ENCODE measurements at places on chromosomes 7 and 10.

DNA sequence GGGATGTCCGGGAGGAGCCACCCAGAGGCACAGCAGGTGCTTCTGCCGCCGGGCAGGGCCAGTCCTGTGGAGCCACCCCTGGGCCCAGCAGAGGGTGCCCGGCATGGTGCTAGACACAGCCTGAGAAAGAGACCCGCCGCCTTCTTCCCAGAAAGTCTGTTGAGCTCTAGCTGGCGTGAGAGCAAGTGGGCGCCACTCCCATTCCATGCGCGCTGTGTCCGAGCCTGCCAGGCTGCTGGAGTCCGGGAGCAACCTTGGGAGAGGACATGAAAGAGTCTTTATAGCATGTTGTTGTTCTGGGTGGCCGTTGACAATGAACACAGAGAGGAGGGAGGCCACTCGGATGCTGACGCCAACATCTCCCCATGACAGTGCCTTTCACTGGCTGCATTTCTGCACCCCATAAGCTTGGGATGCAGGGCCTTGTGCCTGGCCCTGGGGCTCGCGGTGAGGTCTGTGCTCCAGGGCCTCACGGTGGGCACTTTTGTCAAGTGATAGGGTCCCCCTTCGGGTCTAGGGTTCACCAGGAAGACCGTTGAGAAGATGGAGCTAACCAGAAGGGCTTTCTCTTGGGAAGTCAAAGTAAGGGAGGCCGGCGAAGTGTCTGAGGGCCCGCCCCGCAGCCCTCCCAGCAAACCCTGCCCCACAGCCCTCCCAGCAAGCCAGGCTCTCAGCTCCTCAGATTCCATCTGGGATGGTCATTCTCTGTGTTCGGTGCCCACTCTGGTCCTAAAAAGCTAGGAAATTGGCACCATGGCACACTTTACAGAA is 47.3 kb downstream of the NKX6-2 start:
- DNase-seq = no peak

GRCh38 chr7:40244226-40244625 is 109.4 kb downstream of the SUGCT start:
- no peak for DNase-seq

DNA sequence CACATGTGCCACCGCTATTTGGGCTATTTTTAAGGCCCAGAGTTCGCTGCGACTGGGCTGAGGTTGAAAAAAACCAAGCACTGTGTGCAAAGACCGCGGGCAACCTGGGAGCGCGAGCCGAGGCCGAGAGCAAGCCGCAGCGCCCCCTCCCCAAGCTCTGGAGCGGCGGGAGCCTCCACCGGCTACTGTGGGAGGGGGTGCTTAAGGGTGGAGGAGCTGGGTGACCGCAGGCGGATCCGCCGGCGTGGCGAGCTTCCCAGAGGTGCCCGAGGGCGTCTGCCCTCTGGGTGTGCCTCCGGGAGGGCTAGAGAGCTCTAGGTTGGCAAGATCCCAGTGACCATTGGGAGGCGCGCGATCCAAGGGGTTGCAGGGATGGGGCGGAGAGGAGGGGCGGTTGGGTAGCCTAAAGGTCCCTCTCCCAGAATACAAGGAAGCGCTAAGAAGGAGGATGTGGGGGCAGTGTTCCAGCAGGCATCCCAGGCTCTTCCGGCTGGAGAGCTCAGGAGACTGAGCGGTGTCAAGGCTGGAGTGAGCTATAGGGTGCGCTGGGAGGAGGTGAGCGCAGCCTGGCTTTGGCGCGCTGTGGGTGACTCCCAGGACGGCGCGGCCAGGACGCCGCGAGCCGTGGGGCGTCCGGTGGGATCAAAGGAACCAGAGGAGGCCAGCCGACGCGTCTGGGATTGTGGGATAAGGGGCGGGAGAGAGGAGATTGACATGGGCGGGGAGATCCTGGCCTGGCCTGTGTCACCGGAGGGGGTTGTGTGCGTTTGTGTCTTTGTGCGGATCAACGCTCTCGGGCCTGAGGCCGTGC is 8.0 kb downstream of the DLX5 start:
- no peak for DNase-seq

GRCh38 chr10:74432841-74433594 is 282.0 kb downstream of the ADK start:
- DNase-seq = no peak

- DNase-seq = no peak
Observed at GRCh38 chr7:40205992-40206391, 71.2 kb downstream of the SUGCT start.

DNA sequence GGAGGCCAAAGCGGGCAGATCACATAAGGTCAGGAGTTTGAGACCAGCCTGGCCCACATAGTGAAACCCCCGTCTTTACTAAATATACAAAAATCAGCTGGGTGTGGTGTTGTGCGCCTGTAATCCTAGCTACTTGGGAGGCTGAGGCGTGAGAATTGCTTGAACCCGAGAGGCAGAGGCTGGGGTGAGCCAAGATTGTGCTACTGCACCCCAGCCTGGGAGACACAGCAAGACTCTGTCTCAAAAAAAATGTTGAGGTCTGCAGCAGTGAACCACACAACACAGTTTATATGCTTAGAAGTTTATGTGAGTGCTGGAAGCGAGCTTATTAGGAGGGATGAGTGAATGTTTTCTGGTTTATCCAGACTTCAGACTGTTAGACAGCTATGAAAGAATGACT is 10.4 kb downstream of the LHPP start:
- DNase-seq = no peak

GRCh38 chr7:139339698-139340036 is 1.5 kb upstream of the FMC1 start:
- DNase-seq = no peak

DNA sequence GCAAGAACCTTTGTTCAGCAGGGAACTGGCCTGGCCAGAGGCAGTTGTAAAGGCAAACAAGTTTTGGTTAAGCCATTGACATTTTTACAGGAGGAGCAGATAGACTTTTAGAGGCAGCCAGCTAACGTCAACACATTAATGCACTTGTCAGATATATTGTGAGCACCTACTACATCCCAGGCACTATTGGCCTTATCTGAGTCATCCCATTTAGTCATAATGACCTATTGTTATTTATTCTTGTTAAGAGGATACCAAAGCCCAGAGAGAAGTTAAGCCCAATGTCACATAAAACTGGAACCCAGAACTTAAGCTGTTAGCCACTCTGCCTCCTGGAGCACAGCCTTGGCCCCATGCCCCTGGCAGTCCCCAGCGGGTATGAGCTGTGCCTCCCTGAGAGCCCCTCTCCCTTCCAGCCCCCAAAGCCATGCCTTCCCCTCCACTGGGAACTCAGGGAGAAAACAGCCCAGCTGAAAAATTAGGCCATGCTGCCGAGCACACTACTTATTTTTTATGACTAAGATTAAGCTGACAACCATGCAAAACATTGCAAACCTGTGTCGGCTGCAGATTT is 32.7 kb upstream of the TRIM8 start:
- DNase-seq = no peak

- DNase-seq = no peak
Observed at GRCh38 chr7:50145226-50145625, 52.2 kb upstream of the ZPBP start.

- DNase-seq = no peak
Observed at GRCh38 chr10:92766451-92766850, 76.7 kb downstream of the HHEX start.

GRCh38 chr7:12519682-12520009 is 50.9 kb upstream of the SCIN start:
- no peak for DNase-seq

- DNase-seq = no peak
Observed at GRCh38 chr7:104362756-104363155, 34.4 kb downstream of the LHFPL3 start.

- DNase-seq = no peak
Observed at GRCh38 chr7:21966271-21966670, 20.6 kb upstream of the CDCA7L start.

DNA sequence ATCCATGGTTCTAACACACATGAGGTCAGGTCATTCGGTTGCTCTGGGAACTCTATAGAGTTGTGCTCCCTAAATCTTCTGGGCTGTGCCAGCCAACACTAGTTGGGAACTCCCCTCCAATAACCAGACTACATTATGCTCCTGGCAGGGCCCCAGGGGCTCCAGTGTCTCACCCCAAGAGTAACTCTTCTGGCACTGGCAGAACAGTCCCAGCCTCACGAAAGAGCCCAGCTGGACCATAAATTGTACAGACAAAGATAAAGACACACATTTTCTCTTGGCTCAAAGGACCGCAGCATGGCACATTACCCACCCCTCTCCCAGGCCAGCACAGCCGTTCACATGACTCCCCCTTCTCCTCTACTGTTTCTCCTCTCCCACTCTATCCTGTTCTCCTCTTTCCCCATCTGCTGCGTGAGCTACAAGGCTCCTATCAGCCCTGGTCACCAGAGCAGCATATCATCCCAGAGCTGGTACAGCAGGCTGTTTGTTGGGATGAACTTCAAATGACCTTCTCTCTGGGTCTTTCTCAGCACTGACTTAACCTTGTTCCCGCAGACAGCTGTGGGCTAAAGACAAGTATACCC is 230.6 kb downstream of the PLXNA4 start:
- DNase-seq = no peak

DNA sequence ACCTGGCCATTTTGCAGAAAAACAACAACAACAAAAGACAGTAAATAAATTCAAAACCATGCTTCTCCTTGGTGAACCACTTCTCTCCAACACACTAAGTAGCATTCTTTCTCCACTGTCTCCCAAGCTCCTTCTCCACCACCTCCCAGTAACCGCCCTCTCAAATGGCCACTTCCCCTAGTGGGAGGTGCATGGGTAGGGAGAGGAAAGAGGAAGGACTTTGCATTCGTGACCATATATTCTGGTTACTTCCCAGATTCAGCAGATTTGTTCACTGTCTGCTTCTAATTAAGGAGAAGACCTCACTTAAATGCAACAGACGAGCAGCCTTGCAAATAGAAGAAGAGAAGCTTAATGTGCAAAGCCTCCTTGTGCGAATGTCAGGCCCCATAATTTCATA is 166.8 kb downstream of the SORCS1 start:
- no peak for DNase-seq

GRCh38 chr7:81370822-81371221 is 399.0 kb downstream of the HGF start:
- no peak for DNase-seq

- no peak for DNase-seq
Observed at GRCh38 chr10:61589547-61590243, 73.0 kb upstream of the CABCOCO1 start.

- no peak for DNase-seq
Observed at GRCh38 chr10:123474700-123475099, 191.5 kb upstream of the GPR26 start.

GRCh38 chr10:133176546-133176945 is 16.5 kb downstream of the KNDC1 start:
- DNase-seq = no peak

DNA sequence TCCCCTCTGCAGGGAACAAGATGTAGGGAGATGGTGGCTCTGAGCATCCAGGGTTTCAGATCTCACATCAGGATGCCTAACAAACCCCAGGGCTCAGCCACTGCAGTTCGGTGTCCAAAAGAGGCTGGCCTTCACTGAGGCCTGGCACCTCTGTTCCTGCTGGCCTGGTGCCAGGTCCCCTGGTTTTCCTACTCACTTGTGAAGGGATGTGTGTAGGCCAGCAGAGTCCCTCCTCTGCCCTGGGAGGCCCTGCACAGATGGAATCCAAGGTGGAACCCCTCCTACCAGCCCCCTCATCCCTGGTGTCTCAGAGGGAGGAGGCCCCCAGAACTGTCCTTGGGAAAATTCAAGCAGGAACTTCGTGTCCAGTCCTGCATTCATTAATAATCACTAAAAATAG is 260.6 kb downstream of the CCSER2 start:
- no peak for DNase-seq

DNA sequence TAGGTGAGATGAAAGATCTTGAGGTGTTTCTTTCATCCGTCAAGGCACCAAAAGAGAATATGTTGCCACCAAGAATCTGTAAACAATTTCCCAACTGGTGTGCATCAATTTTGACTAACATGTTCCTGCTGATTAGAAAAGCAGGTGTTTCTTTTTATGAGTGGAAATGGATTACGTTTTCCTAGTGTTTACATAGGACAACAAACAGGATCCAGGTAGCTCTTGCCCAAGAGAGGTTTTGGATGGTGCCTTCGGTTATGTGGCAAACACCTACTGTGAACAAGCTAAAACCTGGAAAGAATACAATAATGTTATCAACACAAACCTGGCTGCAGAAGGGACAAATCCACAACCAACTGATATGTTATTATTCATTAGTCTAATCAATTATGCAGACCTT is 53.6 kb upstream of the WNT16 start:
- no peak for DNase-seq

GRCh38 chr10:33484787-33485186 is 150.3 kb upstream of the NRP1 start:
- no peak for DNase-seq

DNA sequence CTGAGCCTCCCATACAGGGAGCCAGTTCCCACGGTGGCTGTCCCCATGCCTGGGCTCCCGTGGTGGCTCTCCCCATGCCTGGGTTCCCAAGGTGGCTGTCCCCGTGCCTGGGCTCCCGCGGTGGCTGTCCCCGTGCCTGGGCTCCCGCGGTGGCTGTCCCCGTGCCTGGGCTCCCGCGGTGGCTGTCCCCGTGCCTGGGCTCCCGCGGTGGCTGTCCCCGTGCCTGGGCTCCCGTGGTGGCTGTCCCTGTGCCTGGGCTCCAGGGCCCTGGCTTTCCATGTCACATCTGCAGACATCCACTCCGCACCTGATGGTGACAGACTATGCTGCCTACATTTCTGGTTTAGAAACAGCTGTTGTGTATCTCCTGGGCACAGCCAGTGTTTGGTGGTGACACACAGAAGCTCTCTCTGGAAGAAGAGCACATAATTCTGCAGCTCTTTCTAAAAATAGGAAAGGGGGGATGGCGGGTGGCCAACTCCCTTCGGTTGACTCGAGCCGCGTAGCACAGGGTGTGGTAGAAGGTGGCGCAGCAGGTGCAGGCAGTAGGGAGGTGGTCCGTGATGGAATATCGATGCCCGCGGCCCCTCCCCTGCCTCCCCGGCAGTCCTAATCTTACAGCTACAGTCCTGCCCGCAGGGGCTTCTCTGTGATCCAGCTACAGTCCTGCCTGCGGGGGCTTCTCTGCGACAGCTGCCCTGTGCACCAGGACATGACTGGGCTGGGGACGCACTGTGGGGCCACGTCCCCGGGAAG is 251.2 kb downstream of the DNAJB6 start:
- DNase-seq = no peak

DNA sequence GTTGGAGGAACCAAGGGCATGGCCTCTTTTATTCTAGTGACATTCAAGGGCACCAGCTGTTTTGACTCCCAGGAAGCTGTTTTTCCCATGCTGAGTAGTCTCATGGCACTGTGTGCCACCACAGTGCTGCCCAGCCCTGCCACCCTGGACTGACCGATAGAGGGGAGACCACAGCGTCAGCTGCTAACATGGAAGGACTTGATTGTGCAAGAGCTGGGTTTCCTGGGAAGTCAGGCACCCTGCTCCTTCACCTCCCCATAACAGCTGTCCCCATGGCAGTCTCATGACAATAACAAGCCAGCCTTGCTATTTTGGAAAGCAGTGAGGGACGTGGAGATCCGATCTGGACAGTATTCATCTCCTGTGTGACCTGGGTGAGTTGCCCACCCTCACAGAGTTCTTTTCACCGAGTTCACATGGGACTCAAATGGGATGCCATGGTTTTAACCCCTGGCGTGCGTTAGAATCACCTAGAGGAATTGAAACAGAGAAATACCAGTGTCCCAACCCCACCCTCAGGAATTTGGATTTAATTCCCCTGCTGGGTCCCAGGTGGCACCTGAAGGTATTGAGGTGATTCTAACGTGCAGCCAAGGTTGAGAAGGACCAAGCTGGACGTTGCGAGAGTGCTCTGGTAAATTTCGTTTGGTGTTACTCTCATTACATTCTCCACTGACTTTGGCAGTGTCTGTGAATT is 174.8 kb downstream of the CELF2 start:
- DNase-seq = no peak

GRCh38 chr7:30634193-30634626 is 39.5 kb downstream of the GARS1 start:
- no peak for DNase-seq

GRCh38 chr10:124708922-124709520 is 35.2 kb downstream of the FAM53B start:
- DNase-seq = no peak
